Midbrain (tissue), 1 donor: ENCODE measurements at places on chromosomes 2 and 18.

DNA sequence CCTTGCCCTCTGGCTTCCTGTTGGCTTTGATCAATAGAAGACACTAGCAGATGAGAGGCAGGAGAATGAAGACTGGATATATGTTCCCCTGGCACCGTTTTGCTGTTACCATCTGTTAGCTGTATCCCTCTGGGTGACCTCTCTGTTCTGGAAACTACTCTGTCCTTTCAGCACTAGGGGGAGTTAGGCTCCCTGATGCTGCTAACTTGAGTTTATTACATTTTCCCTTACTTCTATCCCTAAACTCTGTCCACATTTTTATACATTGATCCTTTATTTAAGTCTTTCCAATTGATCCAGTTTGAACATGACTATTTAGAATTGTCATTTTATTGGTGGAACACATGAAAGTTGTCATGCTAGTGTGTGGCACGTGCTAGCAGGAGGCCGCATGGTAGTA, 1014.3 kb upstream of the CDH2 start:
- no peak for DNase-seq

DNA sequence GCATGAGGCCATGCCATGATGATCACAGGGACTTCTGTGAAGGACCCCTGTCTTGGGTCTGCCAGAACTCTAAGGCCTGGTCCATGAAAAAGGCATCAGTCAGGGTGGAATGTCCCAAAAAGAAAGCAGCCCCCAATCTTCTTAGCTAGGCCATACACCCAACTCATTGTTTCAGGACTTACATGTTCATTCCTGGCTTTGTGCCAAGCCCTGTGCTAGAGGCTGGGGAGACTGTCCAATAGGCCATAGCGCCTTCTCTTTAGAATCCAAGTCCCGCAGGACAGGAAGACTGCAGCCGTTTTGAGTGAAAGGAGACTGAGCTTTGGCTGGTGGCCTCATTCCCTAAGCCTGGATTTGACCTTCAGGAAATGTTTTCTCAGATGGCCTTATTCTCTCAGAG, 247.3 kb downstream of the PRKCE start:
- DNase-seq: no peak

- DNase-seq: no peak
Measured at GRCh38 chr2:12203528-12203927, 457.1 kb downstream of the LPIN1 start.

DNA sequence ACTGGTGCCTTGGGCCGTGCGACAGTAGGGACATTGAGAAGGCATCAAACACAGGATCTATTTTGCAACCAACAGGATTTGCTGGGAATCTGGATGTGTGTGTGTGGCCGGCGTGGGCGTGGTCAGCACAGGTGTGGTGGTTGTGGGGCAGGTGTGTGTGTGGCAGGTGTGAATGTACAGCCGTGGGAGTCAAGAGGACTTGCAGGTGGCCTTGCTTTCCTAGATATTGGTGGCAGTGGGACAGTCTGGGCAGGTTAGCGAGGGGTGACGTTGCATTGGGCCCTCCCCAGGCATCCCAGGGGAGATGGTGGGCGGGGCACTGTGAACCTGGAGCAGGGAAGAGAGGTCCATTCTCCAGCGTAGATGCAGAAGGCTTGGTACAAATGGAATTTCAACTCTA, 3.2 kb upstream of the LIMS2 start:
- DNase-seq: no peak

GRCh38 chr2:139007130-139007529, 226.9 kb upstream of the NXPH2 start:
- no peak for DNase-seq

GRCh38 chr2:72082021-72082601, 65.6 kb downstream of the CYP26B1 start:
- no peak for DNase-seq

GRCh38 chr2:203209538-203209937, 29.3 kb upstream of the CYP20A1 start:
- no peak for DNase-seq
